ENCODE measurements at places on chromosomes 7 and 10. TPM values are rescaled to one million over a fixed set of nuclear protein-coding genes. Genes with fewer than 3 reads are reported as not detected.

The CDHR1 gene
- 0.20 TPM for total RNA-seq

The EN2 gene
- total RNA-seq, result not detected

The FKBP6 gene
- total RNA-seq, result not detected

The FEZF1 gene
- not detected for total RNA-seq

The CLDN4 gene
- total RNA-seq, result 0.63 TPM

The CALHM2 gene
- total RNA-seq, result 0.16 TPM

The VWA2 gene
- not detected for total RNA-seq

The PDE6C gene
- not detected for total RNA-seq

GRCh38 chr10:115977855-115978254 lies 295.2 kb downstream of the GFRA1 start:
- H3K4me3 ChIP-seq, result no peak overlapping the region
- no peak for DNase-seq
- no peaks in the 10 kb centered on the region for H3K4me1 ChIP-seq
- H3K27ac ChIP-seq, result no peak overlapping the region

GRCh38 chr10:22740180-22740579 lies 25.8 kb upstream of the PIP4K2A start:
- no peak overlapping the region for H3K4me3 ChIP-seq
- H3K36me3 ChIP-seq, result no peaks in the 10 kb centered on the region
- H3K27ac ChIP-seq, result no peak overlapping the region
- no peak for DNase-seq
- no peaks in the 10 kb centered on the region for H3K4me1 ChIP-seq

GRCh38 chr7:542713-543500 lies 23.3 kb upstream of the PDGFA start:
- no peak for DNase-seq
- peaks cover 52% of the 10 kb centered on the region for H3K4me1 ChIP-seq
- no peaks in the 10 kb centered on the region for H3K36me3 ChIP-seq
- no peak overlapping the region for H3K4me3 ChIP-seq

GRCh38 chr10:118423800-118424442 lies 81.8 kb upstream of the FAM204A start:
- H3K4me1 ChIP-seq, result no peaks in the 10 kb centered on the region
- DNase-seq, result peak; percentile 61
- no peak overlapping the region for H3K27ac ChIP-seq
- no peak overlapping the region for H3K4me3 ChIP-seq
- H3K36me3 ChIP-seq, result no peaks in the 10 kb centered on the region

DNA sequence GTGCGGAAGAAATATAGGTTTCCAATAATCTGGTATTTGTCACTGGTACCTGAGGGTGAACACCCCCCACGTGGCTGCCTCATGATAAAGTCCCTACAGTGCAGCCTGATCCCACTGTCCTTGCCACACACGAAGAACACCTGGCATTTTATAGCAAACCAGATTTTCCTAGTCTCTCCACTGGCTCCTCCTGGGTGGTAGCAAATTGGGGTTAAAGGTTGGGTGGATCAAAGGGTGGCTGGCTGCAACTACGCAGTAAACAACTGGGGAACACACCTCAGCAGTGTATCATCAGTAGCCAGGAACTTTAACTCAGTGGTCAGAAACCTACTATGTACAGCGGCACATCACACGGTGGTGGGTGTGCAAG lies 10.3 kb downstream of the SEPHS1 start:
- no peak overlapping the region for H3K4me3 ChIP-seq
- H3K27me3 ChIP-seq, result no peaks in the 10 kb centered on the region

Measured in K562 (cell line).